Activated naive CD8-positive, alpha-beta T cell treated with anti-CD3 and anti-CD28 coated beads, Interleukin-2, amount 50 U/mL, for 24 hours (primary cell): ENCODE measurements at places on chromosomes 6 and 20.

DNA sequence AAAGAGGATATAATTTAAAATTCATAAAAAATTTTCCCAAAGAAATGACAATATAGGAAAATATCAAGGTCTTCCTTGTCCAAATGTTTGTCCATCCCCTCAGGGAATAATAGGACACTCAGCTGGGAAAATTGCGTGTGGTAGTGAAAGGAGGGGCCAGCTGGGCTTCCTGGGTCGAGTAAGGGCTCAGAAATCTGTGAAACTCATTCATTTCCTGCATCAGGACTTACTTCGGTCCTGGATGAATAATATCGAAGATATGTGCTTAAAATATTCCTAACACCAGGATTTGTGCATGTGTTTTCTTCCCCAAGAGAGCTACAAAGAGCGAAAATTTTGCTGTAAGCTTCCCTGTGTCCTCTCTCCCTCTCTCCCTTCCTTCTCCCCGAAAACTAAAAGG, 118.2 kb upstream of the GJE1 start:
- DNase-seq, result no peak

- no peak for DNase-seq
Observed at GRCh38 chr6:150981095-150981494, 115.6 kb downstream of the MTHFD1L start.

GRCh38 chr6:90294614-90294988, 2.0 kb downstream of the BACH2 start:
- DNase-seq, result peak; percentile 55

- DNase-seq, result peak; percentile 53
Observed at GRCh38 chr20:41095110-41095969, 42.0 kb upstream of the PLCG1 start.

DNA sequence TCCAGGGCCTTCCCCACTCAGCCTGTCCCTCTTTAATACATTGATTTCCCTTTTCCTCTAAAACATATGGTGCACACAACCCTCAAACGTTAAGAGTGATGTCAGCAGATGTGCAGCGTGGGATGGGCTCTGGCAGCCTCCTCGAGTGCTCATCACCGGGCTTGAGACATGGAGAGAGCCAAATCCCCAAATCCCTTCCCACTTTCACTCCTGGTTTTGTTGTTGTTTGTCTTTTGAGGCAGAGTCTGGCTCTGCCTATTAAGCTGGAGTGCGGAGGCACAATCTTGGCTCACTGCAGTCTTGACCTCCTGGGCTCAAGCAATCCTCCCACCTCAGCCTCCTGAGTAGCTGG, 5.8 kb upstream of the PLTP start:
- no peak for DNase-seq

GRCh38 chr20:19549896-19550295, 208.2 kb upstream of the RIN2 start:
- no peak for DNase-seq

DNA sequence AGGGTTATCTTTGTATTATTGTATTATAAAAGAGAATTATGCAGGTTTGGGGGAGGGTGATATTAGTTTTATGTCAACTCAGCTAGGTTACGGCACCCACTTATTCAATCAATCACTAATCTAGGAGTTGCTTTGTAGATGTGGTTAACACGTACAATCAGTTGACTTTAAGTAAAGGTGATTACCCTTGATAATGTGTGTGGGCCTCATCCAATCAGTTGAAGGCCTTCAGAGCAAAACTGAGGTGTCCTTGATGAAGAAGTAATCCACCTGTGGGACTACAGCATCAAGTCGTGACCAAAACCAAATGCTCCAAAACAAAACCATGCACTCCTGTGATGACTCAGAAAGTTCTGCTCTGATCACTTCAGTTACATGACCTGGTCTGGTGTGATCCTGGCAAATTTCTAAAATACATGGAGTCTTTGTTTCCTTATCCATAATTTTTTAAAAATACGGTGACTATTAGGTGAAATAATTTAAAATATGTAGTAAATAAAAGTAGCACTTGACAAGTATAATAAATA, 114.1 kb downstream of the IYD start:
- DNase-seq, result no peak

- DNase-seq, result no peak
Observed at GRCh38 chr6:40353197-40353966, 233.8 kb downstream of the LRFN2 start.

GRCh38 chr6:133251688-133252087, 10.5 kb downstream of the EYA4 start:
- DNase-seq, result no peak

GRCh38 chr20:57135875-57136274, 130.6 kb downstream of the BMP7 start:
- no peak for DNase-seq

DNA sequence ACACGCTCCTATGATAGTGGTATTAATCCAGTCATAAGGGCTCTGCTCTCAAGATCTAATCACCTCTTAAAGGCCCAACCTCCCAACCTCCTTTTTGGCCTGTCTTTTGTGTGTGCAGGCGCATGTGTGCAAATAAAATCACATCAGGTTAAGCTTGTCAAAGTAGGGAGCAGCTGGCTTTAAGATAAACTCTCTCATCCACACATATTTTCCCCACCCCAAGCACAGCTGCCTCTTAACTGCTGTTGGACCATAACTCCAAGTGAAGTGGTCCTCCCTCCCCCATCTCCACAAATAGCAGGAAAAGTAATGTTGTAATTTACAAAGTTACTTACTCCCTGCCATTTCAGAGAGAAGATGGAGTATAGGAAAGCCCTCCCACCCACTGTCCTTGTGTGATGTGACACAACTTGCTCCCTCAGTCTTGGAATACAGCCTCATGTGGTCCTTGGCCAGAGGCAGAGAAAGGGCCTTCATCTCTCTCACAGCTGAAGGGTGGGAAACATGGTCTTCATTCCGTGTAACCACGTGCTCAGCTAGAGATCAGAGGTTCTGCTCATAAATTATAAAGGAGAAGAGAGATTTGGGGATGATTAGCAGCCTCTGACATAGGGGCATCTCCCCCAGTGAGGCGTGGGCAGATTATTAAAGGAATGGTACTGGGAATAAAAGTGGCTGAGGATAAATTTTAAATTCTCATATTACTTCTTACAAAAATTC, 74.8 kb upstream of the TPD52L1 start:
- DNase-seq, result no peak

DNA sequence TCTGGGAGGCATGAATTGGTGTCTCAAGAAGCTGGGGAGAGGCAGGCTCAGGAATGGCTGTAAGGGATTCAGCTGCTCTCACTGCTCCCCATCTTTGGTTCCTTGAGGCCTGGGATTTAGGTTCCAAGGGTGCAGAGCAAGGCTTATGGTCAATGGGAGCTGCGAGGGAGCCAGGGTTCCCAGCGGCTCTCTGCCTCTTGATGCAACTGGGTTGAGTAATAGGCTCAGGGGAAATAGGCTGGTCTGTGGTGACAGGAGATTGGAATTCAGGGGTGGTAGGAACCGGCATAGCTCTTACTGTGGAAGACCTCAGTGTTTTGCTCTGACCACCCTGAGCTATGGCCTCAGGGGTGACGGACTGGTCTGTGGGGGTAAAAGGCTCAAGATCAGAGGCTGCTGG, 13.0 kb upstream of the NRM start:
- no peak for DNase-seq

DNA sequence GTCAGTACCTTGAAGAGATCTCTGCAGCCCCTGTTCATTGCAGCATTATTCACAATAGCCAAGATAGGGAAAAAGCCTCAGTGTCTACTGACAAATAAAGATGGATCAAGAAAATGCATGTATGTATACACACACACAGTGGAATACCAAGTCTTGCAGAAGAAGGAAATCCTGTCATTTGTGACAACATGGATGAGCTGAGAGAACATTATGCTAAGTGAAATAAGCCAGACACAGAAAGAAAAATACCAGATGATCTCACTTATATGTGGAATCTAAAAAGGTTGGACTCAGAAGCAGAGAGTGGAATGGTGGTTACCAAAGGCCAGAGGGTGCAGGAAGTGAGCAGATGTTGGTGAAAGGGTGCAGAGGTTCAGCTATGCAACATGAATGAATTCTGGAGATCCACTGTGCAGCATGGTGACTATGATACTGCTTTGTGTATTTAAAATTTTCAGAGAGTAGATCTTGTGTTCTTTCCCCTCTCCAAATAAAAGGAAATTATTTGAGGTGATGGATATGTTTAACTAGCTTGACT, 11.0 kb upstream of the SLC22A1 start:
- no peak for DNase-seq

DNA sequence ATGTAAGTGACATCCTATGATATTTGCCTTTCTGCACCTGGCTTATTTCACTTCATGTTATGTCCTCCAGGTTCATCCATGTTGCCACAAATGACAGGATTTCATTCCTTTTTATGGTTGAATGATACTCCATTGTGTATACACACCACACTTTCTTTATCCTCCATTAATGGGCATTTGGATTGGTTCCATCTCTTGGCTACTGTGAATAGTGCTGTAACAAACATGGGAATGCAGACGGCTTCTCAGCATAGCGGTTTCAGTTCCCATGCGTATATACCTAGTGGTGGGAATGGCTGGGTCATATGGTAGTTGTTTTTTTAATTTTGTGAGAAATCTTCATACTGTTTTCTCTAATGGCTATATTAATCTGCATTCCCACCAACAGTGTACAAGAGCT, 14.8 kb downstream of the MTHFD1L start:
- DNase-seq, result no peak

DNA sequence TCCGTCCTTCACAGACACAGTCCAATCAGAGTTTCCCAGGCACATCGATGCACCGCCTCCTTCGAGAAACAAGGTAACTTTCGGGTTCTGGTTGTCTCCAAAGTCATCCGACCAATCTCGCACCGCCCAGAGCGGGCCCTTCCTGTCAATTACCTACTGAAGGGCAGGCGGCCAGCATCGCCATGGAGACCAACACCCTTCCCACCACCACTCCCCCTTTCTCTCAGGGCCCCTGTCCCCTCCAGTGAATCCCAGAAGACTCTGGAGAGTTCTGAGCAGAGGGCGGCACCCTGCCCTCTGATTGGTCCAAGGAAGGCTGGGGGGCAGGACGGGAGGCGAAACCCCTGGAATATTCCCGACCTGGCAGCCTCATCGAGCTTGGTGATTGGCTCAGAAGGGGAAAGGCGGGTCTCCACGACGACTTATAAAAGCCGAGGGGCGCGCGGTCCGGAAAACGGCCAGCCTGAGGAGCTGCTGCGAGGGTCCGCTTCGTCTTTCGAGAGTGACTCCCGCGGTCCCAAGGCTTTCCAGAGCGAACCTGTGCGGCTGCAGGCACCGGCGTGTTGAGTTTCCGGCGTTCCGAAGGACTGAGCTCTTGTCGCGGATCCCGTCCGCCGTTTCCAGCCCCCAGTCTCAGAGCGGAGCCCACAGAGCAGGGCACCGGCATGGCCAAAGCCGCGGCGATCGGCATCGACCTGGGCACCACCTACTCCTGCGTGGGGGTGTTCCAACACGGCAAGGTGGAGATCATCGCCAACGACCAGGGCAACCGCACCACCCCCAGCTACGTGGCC, at the start of gene HSPA1B:
Gene HSPA1B (plus strand): TSS at position 453 of the 794 bp plus-strand sequence. CDS start 213 bp downstream, at position 666.
- peak; percentile 92 for DNase-seq

GRCh38 chr6:113203715-113204110, 653.4 kb upstream of the MARCKS start:
- DNase-seq, result no peak

GRCh38 chr6:123224077-123224476, 228.0 kb downstream of the CLVS2 start:
- no peak for DNase-seq

DNA sequence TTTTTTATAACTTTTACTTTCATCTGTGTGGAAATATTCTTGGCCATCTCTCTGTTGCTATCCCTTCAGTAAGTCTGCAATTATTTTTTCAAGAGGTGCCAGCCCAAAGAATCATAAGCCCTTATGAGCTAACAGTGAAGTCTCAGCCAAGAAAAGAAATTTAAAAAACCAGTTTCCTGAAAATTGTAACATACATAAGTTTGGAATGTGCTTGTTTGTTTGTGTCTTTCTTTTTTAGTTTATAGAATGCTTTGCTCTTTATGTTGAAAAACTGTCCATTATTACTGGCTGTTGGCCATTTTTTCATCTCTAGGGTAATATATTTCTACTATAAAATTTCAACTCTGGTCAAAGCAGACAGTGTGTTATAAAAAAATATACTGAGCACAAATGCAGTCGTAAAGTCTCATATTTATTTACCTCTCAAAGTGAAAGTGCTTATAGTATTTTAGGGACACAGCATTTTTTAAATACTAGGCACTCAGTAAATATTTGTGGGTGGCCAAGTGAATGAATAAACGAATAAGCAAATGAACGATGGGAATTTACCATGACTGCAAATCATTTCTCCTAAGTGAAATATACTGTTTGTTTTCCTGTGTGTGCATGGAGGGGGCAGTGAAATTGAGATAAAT, 659.7 kb downstream of the KIF16B start:
- DNase-seq, result no peak

DNA sequence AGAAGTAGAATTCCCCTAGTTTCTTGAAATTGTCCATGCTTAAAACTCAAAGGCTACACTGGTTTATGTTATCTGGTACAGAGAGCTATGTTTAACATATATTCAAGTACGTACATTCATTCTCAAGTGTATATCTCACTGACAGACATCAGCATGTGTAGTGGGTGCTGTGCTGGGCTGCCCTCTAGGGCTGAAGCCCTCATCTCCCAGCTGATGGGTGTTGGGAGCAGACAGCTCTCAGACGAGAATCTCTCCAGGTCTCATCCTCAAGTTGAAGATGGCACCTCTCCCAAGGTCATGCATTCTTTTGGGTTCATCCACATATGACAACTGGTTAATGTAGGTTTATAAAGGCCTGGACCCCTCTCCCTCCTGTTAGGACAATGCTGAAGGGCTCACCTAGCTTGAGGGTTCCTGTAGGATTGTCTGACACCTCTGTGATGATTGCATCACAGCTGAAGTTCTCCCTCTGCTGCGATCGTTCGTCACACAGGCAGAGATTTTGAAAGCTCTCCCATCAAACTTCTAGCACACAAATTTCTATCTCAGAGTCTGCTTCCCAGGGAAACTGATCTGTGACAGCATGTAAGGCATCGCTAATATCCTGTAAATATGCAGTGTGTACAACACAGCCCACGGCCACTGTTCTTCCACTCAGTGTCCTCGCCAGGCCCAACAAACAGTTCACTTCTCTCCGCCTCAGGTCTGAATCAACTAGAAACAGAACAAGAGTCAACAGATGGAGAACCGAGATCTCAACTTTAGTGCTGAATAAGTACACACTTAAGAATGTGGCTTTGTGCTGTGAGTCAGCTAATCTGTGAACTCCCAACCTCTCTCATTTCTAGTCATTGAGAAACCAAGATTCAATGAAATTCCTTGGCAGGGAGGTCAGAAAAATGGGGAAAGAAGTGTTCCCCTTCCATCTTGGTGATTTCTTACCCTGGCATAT, 43.2 kb downstream of the PREP start:
- no peak for DNase-seq
